Mucosa of descending colon (tissue), 3 donors: ENCODE measurements at places on chromosomes 5 and 9.
A peak's percentile ranks its signal among the peaks of the same experiment; 100 is the strongest.

GRCh38 chr9:5361326-5362010, 21.8 kb upstream of the RLN1 start:
- DNase-seq, result no peak

DNA sequence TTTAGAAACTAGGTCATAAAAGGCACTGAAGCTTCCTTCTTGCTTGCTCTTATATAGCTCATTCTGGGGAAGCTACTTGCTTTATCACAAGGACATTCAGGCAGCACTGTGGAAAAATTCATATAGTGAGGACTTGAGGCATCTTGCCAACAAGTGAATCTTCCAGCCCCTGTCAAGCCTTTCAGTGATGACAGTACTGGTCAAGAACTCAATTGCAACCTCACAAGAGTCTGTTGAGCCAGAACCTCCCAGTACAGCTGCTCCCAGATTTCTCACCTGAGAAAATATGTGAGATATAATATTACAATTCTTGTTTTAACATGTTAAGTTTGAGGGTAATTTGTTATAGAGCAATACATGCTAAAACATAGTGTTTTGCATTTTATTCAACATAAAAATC, 2011.0 kb upstream of the NUDT12 start:
- DNase-seq, result no peak

- peak; percentile 89 for DNase-seq
Measured at GRCh38 chr5:65926276-65926783, at the start of gene ERBIN. Gene ERBIN (plus strand): TSS chr5:65926575. CDS start chr5:65992719, 66,144 bp downstream.

DNA sequence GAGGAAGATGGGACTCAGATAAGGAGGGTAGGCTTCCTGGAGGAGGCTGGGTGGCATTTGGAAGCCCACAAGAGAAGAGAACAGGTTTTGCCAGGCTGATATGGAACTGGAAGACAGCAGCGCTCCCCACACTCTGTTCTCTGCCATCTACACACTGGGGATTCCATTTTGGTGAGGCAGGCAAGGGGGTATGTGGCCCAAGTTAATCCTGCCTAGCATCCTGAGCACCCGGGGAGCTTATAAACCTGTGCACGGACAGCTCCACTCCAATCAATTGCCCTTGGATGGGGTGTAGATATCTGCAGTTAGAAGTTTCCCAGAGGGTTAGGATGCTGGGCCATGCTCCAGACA, 158.8 kb downstream of the MACROH2A1 start:
- no peak for DNase-seq

DNA sequence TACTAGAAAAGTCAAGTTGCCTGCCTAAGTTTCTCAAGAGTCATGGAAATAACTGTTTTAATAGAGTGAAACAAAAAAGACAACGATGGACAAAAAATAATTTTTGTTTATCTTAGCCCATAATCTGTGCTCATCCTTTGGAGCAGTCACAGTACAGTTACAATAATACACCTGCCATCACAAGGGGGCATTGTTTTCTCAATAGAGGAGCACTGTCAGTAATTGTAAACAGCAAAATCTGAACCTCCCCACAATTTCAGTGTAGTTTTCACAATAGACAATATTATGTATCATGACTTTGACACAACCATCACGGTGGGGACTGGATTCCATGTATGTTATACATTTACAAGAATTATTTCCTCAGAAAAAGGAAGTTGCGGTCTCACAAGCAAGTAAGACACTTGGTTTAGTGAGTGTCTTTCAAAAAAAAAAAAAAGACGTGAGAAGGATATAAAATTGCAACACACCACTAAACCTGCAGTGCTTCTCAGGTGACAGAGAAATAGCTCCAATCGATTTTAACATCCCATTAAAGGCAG, 586.3 kb downstream of the PTPRD start:
- no peak for DNase-seq

DNA sequence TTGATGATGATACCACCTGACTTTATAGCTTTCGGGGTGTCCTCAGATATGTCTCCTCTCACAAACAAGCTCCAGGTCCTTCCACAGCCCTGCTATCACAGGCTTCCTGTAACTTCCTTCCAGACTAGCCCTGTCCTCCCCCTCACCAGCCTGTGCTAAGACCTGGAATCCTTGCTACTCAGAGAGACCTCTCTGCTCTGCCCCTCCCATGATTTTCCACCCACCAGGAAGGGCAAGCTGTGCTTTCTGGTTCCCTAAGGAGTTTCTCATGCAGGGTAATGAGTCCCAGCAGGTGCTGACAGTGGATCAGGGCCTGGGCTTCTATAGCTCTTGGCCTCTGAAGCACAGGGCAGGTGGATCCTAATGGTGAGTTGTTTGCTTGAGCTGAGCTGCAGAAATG, 86.9 kb downstream of the AOPEP start:
- no peak for DNase-seq

DNA sequence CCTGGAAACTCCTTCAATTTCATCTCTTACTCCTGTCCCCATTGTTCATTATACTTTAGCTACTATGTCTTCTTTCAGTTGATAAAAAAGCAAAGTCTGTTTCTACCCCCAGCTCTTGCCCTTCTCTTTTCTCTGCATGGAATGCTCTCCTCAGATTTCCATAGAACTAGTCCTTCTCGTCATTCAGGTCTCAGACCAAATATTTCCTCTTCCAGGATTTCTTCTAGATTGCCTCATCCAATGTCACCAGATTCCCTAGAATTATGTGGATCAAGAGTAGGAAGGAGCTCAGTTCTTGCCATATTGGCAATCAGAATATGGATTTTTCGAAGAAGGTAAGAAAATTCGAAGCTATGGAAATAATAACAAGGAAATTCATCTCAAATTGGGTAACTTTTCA, 176.1 kb downstream of the GABRG2 start:
- DNase-seq, result no peak

- no peak for DNase-seq
Measured at GRCh38 chr9:127305206-127305837, 40.7 kb downstream of the GARNL3 start.

- DNase-seq, result no peak
Measured at GRCh38 chr9:92535940-92536850, at the start of gene ECM2. Gene ECM2 (minus strand): TSS chr9:92535990. CDS start chr9:92522866, 13,124 bp downstream.

DNA sequence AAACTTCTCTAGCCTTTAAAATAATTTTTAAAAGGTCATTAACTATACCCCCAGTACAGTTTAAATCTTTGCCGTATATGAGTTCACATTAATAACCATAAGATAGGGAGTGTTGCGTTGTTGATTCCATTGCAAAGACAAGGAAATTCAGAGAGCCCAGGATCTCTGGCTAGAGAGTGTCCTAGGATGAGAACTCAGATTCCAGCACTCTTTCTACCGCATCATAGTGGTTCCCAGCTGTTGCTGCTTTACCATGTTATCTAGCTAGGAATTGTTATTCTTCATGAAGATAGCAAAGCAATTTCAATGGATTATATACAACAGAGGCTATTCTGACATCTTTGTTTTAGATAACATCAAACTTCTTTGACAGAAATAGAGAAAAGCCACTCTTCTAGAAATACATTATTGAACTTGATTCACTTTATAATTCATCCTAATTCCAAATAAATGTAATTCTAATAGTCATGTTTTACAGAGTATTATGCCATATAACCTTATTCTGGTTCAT, 78.4 kb upstream of the IL7R start:
- no peak for DNase-seq

GRCh38 chr9:108742191-108742590, 113.6 kb downstream of the ACTL7B start:
- no peak for DNase-seq

DNA sequence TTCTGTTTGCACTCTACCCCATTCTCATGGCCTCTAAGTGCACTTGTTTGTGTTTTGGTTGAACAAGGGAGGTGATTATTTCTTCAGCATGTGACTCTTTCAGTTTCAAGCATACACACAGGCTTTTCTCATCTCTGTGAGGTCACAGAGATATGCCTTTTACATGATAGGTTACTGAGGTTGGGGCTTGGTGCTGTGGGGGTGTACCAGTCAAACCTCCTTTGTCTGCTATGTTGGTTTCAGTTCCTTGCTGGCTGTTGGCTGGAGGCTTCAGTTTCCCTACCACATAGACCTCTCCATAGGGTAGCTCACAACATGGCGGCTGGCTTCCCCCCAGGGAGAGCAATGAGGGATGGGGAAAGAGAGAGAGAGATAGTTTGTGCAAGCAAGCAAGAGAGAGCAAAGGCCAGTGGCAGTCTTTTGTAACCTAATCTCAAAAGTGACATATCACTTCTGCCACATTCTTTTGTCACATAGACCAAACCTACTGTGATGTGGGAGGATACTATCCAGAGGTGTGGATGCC, 96.7 kb upstream of the SEMA6A start:
- DNase-seq, result no peak

GRCh38 chr9:33263131-33264002, 1.1 kb downstream of the BAG1 start:
- DNase-seq, result no peak

- no peak for DNase-seq
Measured at GRCh38 chr5:68504306-68504705, 288.8 kb downstream of the PIK3R1 start.

DNA sequence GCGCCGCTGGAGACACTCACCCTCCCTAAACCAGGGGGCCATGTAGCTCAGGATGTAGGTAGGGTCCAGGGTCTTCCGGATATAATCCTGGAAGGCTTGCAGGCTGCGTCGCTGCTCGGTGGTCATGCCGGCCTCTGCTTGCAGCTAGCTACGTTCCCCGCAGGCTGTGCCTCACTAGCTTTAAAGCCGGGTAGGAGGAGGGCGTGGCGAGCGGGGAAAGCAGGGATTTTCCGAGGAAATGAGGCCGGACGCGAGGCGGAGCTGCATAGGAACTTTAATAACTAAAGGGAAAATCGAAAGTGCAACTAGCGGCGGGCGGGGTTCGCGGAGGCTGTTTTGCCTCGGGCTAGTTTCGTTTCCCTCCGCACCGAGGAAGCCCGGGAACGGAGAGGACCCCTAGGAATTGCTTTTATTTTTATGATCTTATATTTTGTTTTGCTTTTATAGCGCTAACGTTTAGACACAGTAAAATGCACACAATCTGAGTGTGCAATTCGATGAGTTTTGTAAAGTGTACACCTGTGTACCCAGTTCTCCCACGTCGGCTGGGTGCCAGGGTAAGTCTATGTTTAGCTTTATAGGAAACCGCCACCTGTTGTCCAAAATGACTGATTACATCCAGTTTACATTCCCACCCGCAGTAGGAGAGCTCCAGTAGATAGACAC, at the start of gene RIGI:
Gene RIGI, minus strand, starts transcription at position 156 of the 666 bp plus-strand sequence. Its CDS starts 30 bp downstream, at position 126.
- peak; percentile 94 for DNase-seq

DNA sequence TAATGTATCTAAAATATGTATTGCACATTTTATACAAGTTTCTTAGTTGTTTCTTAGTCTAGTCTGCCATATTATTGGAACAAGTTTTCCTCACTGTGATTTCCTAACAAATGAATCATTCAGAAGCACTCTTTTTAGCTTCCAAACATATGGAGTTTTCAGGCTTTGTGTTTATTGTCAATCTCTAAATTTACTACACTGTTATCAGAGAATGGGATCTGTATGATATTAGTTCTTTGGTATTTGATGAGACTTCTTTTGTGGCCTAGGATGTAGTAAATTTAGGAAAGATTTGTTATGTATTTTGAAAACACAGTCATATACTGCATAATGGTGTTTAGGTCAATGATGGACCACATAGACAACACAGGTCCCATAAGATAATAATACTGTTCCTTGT, 25.7 kb downstream of the SREK1IP1 start:
- no peak for DNase-seq

DNA sequence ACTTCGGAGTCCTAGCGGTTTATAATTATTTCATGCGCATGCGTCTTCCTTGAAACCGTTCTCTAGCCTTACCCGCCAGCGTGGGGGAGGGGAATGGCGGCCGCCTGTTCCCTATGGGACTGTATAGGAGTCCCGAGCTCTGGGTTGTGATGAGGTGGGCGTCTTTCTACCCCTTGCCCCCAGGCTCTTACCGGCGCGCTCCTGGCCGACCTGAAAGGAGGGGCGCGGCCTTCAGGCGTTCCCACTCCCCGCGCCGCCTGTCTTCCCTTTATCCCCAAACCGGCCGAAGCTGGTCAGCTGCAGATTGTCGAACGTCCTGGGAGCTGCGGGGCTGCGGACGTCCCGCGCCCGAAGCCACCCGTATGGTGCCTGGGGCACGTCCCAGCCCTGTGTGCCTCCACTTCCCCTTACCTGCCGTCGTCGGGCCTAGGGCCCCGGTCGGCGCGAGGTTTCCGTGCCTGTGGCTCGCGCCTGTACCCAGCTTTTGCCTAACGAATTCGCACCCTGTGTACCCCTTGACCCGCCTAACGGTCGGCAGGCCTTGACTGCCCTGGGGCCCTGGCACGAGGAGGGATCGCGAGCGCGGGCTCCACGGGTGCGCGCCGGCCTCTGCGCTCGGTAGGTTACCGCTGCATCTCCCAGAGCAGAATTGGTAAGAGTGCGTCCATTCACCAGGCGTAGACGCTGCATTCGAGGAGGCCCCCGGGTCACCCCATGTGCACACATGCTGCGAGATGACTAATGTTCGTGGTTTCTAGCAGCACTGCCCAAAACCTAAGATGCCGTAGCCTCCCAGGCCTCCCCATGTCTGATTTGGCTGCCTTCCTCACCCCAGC, 653 bp upstream of the HNRNPH1 start:
- no peak for DNase-seq

GRCh38 chr9:5511935-5512580, 1.7 kb downstream of the PDCD1LG2 start:
- DNase-seq, result no peak

- DNase-seq, result no peak
Measured at GRCh38 chr5:31824869-31825517, 186.1 kb downstream of the PDZD2 start.

DNA sequence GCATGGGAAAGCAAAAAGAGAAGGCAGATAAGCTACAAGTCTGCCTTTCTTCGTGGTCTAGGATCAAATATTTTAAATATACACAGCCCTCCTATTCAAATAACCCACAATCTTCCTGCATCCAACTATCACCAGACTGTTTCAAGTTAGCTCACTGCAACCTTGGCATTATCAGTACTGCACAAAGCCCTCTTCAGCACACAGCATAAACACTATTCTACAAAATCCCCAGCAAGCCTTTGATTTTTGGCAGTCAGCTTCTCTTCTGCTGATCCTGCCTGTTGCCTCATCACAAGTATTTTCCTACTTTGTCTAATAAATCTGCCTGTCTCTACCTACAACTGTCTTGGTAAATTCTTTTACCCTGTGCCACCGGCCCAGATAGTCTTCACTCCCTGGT, 142.9 kb downstream of the COX7C start:
- DNase-seq, result no peak

DNA sequence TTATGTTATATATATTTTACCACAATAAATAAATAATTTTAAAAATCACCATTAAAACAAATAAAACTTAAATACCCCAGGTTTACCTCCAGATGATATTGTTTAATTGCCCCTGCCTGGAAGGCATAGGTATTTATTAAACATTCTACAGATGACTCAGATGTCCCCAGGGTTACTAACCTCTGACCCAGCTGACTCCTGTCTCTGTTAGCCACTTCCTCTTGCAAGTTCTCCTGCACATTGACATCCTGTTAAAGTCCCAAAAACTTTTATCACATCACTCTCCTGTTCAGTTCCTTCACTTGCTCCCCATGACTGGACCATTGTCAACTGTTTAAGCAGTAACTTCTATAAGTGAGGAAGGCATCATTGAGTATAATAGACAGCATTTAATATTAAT, 37.0 kb upstream of the RAB3C start:
- no peak for DNase-seq

GRCh38 chr5:89733772-89734171, 675.8 kb downstream of the CETN3 start:
- no peak for DNase-seq

GRCh38 chr9:137412431-137412830, 10.5 kb downstream of the EXD3 start:
- DNase-seq, result peak; percentile 50
